ENCODE measurements at places on chromosomes 13 and 19.

- peak; percentile 57 for DNase-seq
Measured at GRCh38 chr13:113758651-113759524, at the start of gene TMEM255B. Gene TMEM255B, plus strand, starts transcription at chr13:113759226. Its CDS starts 44 bp downstream, at chr13:113759270.

DNA sequence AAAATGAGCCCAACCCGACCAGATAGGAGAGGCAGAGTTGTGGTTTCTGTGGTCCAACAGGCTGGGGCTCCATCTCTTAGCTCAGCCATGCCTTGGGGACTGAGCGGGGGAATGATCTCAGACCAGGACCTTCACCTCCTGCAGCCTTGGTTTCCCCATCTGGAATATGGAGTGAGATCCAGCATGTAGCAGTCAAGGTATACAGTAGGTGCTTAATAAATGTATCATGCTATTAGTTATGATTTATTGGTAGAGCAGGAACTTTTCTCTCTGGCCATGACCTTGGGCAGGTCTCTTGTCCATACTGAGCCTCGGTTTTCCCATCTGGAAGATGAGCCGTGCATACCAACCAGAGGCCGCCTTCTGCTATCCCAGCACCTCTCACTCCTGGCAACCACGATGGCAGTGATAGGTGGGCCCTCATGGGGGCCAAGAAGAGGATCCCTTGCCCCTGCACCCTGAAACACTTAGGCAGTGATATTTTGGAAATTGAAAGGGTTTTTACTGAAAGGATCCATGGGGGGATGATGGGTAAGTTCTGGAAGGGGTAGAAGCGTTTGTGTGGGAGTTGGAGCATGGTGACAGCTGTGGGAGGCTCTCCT lies 9.1 kb downstream of the TM6SF2 start:
- DNase-seq: no peak

DNA sequence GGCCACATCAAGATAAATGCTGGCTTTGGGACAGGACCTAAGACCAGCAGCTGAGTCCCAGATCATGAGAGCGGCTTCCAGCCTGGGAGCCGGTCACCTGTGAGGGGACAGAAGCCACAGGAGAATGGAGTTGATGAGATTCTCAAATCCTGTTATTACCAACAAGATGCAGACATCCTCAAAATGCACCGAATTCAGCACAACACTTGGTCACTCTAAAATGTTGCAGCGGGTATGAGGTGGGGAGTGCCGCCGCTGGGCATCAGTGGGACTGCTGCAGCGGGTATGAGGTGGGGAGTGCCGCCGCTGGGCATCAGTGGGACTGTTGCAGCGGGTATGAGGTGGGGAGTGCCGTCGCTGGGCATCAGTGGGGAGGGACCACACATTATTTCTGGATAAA lies 21.2 kb downstream of the RANBP3 start:
- DNase-seq: no peak

DNA sequence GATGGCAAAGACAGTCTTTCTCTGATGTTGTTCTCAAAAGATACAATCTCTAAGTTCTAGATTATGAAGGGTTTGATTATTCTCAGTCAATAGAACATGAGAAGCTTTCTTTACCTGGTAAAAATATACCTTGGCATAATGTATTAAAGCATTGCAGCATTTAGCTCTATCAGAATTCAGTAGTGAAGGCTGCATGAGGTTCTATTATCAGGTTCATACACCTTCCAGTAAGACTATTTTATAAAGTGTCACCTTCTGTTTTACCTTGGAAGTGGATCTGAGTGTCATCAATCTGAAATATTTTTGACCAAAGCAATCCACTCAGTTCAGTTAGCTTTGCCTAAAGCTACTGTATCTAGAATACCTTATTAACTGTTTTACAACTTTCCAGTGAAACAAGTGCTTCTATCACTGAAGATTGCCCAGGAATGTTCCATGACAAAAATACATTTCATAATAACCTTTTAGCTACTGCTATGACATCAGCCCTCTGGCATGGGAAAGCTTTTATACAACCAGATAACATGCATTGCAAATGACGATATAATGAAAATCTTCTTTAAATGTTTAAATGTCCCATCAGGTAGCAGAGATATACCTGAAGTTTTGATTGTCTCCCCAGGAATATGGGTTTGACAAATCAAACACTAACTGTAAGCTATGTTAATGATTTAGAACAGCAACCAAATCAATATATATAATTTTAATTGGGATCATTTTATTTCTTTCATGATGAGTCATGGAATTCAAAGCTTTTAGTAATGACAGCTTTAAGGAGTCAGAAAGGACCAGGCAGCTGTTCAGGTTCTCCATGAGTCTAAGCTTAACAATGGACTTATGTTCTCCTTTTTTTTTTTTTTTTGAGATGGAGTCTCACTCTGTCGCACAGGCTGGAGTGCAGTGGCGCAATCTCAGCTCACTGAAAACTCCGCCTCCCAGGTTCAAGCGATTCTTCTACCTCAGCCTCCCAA lies 72.2 kb downstream of the UFM1 start:
- no peak for DNase-seq

DNA sequence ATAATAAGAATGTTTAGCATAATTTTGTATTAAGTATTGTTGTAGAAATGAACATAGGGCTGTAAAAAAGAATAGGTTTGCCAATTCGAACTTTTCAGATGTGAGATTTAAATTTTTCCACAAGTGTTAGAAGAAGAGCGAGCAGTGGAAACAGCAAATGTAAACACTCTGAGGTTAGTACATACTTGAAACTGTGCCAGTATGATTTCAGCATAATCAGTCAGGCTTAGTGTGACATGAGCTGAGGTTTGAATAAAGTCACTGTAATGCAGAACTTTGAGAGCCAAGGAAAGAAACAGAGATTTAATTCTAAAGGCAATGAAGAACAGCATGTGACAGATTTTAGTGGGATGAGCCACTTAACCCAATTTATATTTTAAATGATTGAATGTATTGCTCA lies 2166.4 kb downstream of the PCDH9 start:
- DNase-seq: no peak

DNA sequence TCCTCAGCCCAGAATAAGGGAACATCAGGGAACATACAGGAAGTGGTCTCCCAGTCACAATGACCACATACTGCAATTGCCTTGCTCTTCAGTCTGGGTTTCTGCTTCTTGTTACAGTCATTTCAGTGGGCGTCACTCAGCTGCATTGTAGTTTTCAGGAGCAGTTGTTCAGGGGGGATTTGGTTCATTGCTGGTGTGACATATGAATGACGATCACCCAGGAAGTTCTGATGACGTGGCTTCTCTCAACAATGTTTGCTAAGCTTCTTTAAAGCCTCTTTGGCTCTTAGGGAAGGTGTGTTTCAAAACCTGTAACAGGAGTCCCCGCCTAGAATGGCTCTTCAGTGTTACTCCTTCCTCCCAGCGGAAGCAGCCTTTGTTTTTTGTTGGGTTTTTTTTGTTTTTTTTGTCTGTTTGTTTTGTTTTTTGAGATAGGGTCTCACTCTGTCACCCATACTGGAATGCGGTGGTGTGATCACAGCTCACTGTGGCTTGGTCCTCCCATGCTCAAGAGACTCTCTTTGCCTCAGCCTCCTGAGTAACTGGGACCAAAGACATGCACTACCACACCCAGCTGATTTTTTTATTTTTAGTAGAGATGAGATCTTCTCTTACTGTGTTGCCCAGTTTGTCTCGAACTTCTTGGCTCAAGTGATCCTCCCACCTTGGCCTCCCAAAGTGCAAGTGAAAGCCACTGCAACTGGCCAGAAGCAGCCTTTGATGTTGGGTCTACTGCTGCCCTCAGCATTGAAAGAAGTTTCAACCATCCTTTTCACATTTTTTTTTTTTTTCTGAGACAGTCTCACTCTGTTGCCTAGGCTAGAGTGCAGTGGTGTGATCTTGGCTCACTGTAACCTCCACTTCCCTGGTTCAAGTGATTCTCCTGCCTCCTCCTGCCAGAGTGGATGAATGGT lies 1.4 kb upstream of the SCEL start:
- no peak for DNase-seq

DNA sequence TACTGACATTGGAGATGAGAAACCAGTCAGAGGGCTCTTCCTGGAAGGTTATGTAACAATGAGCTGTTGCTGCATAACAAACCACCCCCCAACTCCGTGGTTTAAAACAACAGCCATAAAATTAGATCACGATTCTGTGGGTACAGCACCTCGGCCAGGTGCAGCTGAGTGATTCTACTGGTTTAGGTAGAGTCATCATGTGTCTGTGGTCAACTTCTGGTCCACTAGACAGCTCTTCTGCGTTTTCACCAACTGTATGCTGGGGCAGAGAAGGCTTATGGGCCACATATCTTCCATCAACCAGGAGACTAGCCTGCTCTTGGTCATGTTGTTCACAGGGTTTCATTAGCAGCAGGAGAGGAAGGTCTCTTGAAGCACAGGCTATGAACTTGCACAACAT lies 585.5 kb downstream of the KCTD12 start:
- no peak for DNase-seq

GRCh38 chr13:22468045-22468444 lies 712.7 kb upstream of the SGCG start:
- DNase-seq: no peak

GRCh38 chr13:44155422-44156293 lies 218.0 kb upstream of the SERP2 start:
- DNase-seq: no peak

DNA sequence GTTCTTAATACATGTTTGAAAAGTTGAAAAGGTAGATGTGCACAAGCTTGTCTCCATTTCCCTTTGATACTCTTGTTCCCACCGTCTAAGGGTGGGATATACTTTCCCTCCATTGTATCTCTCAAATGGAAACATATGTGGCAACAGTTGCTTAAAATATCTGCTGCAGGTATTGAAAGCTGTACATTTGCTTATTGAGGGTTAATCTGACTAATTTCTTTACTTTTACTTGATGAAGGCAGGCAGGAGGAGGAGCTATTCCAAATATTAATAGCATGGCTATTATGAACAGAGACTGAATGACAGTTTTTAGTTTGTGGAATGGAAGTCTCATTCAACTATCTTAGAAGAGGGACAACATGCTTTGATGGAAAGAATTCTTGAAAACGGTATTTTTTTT lies 103.8 kb downstream of the SLC10A2 start:
- DNase-seq: no peak
